Urothelium cell line (cell line): ENCODE measurements at places on chromosomes 2 and 18.

DNA sequence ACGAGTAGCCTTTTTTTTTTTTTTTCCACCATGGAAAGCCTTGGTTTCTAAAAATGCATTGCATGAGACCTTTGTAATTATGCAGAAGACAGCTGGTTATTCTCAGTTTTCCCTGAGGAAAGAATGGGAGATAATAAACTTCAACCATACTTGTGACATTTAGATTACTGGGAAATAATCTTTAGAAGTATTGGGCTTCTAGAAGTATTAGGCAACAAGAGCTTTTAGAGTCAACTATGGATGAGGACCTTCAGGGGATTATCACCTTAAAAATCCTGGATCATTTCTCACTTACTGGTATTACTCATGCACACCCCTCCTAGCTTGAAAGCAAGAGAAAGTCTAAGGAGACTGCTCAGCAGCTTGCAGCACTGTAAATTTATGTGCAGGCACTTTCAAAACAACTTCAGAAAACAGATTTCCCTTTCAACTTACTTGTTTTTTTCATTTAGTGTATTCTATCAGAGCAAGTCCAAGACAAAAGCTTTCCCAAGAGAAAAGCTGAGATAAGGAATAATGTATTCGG is 175.9 kb downstream of the NRXN1 start:
- DNase-seq, result no peak

GRCh38 chr2:16716024-16716423 is 50.4 kb upstream of the CYRIA start:
- no peak for DNase-seq

DNA sequence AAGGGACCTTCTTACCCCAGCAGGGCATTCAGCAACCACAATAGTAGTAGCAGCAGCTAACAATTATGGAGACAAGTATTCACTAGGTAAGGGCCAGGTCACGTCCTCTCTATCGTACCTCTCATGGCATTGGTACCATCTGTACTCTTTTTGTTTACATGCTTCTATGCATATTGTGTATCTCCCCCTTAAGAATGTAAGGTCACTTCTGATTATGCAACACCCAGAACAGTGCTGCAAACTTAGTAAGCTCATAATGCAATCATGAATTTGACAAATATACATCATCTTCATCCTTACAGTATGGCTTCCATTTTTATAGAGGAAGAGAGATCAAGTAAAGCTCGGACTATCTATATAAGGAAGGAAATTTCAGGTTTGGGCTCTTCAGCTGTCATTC is 46.1 kb downstream of the SPRED2 start:
- no peak for DNase-seq

- no peak for DNase-seq
These were observed 14.4 kb downstream of the CCNT2 start for GRCh38 chr2:134932864-134933526.

- DNase-seq, result no peak
These were observed 275.2 kb upstream of the LRRTM1 start for GRCh38 chr2:80579756-80580155.

DNA sequence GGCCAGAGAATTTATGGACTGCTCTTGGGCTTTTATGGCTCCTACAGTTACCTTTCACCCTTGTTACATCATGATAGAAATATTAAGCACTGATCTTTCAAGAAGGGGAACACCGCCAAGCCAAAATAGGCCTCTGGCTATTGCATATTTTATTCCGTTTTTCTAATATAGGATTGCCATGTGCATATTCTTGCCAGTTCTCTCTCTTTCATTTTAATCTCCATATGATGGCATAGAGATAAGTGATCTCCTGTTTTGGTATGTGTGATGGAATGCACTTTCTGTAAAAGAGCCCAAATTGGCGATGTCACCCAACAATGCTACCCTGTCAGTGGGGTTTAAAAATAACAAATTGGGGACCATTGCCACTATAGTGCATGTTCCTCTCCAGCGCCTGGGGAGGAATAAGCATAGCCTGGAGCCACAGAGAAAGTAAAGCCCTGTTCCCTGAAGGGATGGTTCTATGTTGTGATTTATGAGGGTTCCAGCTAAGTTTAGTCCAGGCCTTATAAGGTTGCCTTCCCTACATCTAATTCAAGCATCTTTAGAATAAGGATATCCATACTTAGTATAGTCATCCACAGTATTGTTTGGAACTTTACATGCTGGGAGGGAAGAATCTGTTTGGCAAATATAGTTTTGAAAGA is 26.9 kb downstream of the CMPK2 start:
- no peak for DNase-seq

DNA sequence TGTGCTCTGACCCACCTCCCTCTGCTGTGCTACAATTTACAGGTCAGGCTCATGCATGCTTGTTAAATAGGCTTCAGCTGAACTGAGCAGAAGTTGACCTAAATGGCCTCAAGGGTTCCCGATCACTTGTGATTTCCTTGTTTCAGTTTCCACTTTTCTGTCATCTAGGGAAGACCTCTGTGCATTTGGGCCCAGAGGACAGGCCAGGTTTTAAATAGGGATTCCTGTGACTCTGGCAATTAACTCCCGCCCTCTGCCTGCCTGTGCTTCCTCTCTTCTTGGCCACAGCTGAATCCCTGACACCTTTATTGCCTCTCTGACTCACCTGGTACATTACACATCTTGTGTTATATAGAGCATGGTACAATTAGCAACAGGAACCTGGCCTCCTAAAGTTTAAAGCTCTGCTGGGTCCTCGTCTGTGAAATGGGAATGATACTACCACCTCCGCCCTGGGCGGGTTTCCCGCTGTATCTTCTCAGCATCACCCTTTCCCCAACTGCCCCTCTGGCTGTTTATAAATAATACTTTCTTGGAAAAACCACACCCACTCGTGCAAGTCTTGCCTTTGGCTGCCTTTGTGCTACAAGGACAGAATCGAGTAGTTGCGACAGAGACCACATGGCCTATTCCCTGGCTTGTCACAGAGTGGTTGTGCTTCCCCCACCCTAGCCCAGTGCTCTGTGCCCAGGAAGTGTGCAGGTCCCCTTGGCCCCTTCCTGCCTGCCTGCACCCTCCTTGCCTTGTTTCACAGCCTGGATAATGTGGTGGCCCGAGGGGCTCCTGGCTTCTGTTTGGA is 7.9 kb downstream of the CABLES1 start:
- no peak for DNase-seq

GRCh38 chr2:171318463-171318934 is 115.3 kb downstream of the METTL8 start:
- no peak for DNase-seq

DNA sequence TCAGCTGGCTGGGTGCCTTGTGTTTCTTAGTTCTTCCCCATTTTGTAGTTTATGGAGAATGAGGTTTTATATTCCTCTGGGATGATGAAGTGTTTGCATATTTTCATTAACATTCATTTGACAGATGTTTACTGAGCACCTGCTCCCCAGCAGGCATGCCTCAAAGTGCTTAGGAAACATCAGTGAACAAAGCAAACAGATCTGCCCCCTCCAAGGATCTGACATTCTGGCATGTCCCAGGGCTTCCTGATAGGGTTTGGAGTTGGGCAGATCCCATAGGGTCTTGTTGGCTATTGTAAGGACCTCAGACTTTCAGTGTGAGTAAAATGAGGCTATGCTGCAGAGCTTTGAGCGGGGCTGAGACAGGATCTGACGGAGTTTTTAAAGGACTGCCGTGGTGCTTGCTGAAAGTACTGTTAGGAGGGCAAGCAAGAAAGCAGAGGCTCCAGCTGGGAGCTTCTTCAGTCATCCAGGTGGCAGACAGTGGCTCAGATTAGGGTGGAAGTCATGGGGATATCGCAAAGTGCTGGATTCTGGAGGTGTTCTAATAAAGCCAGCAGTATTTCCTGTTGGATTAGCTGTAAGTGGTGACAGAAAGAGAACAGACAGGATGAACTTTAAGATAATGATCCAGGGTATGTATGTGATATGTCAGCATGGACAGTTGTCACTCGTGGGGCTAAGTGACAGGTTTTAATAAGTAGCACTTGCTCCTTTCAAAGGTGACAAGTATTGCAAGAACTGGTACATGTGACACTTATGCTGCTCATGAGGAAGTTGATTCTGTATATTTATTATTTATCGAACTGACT is 11.3 kb upstream of the IAH1 start:
- no peak for DNase-seq

DNA sequence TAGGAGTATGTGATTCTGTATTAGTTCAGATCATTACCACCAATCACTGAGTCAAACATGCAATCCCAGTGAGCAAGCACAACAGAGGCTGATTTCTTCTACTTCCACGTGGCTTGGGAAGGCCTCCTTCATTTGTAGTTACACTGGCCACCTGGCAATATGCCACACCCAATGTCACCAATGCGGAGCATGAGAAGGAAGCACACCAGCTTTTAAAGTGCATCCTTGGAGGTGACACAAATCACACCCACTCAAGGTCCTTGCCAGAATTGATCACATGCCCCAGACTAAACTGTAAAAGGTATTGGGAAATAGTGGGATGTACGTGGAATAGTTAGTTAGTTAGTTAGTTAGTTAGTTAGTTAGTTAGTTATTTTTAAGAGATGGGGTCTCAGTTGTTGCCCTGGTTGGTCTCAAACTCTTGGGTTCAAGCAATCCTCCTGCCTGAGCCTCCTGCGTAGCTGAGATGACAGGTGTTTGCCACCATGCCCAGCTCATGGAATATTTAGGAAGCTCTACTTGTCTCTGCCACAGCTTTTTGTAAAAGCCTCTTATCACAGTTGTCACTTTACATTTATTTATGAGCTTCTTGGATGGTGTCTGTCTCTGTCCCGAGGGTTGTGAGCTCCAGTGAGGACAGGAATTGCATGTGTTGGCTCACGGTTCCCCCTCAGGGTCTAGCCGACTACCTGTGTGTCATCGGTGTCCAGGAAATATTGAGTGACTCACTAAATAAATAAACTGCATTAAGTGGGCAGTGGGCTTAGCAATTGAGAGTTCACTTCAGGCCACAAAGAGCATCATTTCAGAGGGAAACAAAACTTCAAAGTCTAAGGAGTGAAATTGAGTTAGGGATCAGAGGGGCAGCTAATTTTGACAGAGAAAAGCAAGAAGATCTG is 28.1 kb upstream of the CAB39 start:
- DNase-seq, result peak; percentile 74

DNA sequence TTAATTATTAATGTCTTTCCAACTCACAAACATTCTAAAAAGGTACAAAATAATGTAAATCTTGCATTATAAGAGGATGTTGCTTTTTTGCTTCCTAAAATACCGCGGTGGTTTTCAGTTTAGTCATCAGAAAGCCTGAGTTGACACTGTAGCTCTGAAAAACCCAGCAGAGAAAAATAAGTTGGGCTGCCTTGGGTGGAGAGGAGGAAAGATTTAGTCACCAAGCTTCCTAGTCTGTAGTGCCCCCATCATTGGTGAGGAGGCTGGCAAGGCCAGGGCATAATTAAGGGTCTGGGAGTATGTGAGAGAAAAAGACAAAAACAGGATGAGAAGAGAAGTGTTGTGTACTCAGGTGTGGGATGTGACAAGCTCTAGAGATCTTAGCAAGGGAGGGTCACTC is 5.7 kb downstream of the PTPRM start:
- DNase-seq, result no peak

DNA sequence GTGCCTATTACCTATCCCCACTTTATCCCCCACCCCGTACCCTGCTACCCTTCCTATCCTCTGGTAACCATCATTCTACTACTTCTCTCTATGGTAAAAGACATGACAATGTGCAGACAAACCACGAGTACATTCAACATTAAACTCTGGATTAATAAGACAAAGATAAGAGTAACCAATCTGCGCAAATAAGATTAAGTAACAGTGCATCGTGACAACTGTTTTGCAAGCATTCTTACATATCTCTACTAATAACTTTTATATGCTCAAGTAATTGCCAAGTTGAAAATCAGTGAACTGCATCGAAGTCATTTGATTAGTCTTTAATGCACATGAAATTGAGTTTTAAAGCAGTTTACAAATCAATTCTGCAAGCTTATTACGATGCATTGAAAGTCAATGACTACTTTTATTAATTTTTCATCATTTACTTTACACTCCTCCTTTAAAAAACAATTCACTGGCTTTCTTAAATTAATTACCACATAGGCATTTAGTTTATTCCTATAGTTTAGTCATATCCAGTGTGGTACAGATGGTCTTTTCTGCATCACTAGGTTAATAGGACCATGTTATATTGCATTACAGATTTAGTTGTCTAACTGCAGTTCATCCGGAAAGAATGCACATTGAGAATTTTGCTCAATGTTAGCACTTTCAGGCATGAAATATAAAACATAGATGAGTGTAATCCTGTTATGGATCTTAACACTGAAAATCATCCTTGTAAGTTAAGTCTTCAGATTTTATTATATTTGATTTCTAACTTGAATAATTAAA is 178.1 kb downstream of the GCA start:
- no peak for DNase-seq

DNA sequence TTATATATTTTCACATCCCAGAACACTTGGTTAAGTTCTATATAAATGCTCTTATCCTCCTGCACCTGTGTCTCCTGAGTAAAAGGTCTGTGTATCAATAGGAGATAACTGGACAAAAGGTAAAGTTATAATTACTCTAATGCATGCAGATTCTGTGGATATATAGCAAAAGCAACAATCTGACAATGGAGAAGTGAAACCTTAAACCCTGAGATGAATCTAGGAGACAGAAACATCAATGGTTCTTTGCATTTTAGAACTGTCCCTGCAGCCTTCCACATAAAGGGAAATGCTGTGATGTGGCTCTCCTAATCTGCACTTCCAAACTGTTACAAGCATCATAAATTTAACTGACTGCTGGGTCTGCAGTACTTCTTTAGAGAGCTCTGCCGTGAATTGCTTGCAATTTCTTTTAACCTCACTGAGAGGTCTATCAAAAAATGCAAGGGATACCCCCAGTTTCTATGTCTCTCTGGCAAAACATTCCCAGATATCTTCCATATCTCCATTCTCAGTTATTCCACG is 42.8 kb upstream of the FSIP2 start:
- DNase-seq, result no peak

DNA sequence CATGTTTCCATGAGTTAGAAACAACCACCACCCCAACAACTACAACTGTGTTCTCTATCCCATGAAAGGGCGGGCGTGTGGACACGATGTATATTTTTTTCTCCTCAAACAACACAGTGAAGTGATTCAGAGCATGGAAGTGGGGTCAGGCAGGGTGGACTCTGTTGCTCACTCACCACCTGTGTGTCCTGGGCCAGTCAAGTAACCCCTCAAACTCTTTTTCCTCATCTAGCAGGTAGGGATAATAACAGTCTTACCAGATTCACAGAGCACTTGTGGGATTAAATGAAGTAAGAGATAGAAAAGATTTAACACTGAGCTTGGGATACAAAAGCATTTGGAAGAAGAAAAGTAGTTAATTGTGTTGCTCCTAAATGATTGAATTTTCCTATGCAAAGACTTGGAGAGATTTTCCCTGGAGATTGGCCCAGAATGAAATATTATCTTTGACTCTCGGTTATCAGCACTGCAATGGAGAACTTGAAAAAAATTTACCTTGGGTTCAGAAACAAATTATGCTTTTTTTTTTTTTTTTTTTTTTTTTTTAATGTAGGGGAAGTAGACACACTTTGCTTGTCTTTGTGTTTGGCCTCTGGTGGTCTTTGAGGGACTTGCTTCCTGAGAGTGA is 161.9 kb upstream of the EPAS1 start:
- DNase-seq, result no peak

- no peak for DNase-seq
These were observed 467.7 kb upstream of the CELF4 start for GRCh38 chr18:38033282-38033681.

- DNase-seq, result no peak
These were observed 184.6 kb upstream of the ZNF804A start for GRCh38 chr2:184413671-184414229.

- DNase-seq, result no peak
These were observed 4.7 kb downstream of the WDR54 start for GRCh38 chr2:74426181-74426758.

- no peak for DNase-seq
These were observed 228.9 kb downstream of the CELF4 start for GRCh38 chr18:37336568-37337285.
